Activated CD8-positive, alpha-beta memory T cell treated with anti-CD3 and anti-CD28 coated beads for 1 hour (primary cell): ENCODE measurements at places on chromosomes 2 and 18.

DNA sequence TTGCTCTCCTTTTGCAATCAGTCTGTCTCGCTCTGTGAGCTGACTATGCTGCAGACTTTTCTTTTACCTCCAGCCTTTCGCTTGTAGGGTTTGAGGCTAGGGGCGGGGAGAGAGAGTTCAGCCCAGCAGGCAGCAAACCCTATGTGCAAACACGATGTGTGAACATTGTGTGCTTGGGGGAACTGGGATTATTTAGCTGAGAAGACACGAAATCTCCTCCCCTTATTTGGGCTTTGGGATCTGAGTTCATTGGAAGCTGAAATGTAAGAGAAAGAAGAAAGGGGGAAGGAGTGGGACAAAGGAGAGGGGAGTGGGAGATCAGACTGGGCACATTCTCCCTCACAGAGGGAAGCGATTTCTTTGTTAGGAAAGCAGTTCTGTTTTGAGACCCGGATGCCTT is 189.6 kb upstream of the TNP1 start:
- DNase-seq: no peak

- DNase-seq: no peak
Observed at GRCh38 chr18:61731693-61732376, 161.0 kb downstream of the RNF152 start.

DNA sequence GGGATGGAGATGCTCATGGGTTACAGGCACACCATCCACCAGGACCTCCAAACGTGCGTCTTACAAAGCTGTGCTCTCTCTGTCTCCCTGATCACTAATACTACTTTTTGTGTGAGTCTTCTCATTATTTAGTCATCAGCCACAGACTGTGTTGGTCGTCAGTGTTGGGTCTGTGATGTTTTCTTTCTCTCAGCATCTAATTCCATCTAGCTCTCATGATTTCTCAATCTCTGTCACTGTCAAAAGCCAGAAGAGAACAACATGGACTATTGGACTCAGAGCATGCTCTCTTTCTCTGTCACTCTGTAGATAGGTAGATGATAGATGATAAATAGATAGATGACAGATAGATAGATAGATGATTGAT is 6.0 kb upstream of the ARL4C start:
- DNase-seq: no peak

- DNase-seq: no peak
Observed at GRCh38 chr2:47165001-47165555, 10.0 kb upstream of the STPG4 start.

- DNase-seq: no peak
Observed at GRCh38 chr2:237967463-237967951, 693 bp downstream of the UBE2F start.

GRCh38 chr2:159516241-159516758 is 100.0 kb downstream of the BAZ2B start:
- DNase-seq: no peak

GRCh38 chr2:21270708-21271122 is 146.9 kb downstream of the TDRD15 start:
- no peak for DNase-seq

GRCh38 chr2:183678908-183679307 is 554.7 kb downstream of the NUP35 start:
- DNase-seq: no peak

- no peak for DNase-seq
Observed at GRCh38 chr18:49904871-49905555, 91.7 kb upstream of the ACAA2 start.

DNA sequence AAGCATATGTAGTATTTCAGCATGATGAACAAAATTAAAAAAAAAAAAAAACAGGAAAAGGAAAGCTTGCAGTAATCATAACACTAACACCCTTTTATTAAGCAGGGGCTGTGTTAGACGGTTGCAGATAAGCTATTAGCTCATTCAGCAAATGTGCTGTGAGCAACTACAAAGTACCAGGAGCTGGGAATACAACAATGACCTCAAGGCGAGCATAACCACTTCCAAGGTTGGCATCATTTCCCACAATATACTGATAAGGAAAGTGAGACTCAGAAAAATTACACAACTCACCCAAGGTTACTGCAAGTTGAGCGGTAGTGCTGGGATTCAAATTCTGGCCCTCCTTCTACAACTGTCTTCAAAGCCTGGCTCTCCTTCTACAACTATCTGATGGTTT is 38.2 kb upstream of the ACTR3 start:
- no peak for DNase-seq

- no peak for DNase-seq
Observed at GRCh38 chr2:8119782-8120505, 561.9 kb upstream of the ID2 start.

DNA sequence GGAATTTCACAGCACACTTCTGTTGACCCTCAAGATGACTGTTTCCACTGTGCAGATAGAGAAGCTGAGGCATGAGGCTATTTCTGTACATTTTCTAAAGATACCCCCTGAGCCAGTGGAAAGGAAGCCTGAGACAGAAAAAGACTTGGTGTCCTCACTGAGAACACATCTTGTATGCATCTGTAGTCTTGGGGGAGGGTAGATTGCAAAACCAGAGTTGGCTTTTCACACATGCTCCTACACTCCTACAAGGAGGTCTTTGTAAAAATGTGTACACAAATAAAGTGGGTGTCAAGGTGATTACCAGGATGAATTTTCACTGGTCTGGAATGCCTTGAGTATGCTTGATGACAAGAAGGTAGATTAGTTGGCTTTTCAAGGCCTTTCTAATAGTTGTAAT is 98.0 kb downstream of the KCTD18 start:
- no peak for DNase-seq

- no peak for DNase-seq
Observed at GRCh38 chr2:211128287-211128686, 571.9 kb downstream of the CPS1 start.

DNA sequence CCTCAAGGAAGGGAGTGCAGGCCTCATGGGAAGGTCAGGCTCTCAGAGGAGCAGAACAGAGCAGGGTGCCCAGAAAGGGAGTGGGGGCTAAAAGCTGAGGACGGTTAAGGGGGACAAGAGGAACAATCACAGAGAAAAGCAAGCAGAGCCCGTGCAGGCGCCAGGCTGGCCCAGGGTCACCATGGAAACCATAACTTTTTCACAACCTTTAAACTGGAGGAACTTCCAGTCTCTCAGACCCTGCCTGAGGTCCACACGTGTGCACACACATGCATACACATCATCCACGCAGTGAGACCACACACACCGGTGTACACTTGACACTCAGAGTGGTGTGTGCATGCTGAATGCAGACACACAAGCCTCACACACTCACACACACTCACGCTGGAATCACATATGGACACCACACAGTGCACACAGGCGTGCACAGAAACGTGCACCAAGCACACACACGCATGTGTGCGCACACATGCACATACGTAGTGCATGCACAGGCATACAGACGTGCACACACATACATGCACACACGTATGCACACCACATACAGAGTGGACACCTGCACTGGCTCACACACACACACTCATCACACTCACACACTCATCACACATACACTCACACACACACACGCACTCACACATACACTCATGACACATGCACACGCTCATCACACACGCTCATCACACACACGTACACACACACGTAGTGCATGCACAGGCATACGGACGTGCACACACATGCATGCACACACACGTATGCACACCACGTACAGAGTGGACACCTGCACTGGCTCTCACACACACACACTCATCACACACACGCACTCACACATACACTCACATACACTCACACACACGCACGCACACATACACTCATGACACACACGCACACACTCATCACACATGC is 37.2 kb upstream of the SNED1 start:
- DNase-seq: no peak

DNA sequence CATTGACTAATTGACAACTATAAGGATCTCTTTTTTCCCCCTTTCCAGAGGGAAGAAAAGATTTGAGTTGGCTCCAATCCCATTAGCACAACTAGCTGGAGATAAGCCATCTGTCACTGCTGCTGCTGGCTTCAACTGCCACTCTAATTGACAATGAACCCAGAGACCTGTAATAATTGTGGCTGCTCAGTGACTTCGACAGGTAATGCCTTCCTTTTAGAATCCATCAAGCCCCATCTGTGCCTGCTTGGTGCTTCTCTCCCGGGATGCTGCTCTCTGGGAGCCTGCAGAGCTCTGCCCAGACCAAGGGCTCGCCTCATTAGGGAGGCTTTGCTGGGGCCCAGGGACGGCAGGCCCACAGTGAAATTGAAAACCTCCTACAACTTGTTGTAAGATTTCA is 376.7 kb upstream of the SOX11 start:
- no peak for DNase-seq

- DNase-seq: no peak
Observed at GRCh38 chr2:144747571-144747970, 227.7 kb upstream of the ZEB2 start.

GRCh38 chr2:181307203-181307991 is 149.8 kb upstream of the ITGA4 start:
- no peak for DNase-seq

DNA sequence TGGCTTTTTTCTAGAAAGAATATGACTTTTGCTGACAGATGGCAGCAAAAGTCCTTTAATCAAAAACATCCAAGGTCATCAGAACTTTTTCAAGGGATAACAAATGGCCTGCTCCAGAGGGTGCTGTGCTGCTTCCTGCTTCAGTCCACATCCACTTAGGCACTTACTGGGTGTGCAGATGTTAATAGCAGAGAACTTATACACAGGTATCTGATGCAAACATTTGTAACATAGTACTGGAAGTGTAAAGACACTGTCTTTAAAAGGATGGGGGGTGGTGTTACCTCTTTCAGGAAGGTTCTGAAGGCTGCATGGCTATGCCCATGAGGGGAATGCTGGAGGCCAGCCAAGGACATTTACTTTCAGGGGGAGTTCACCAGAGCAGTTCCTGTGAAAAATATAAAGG is 5.5 kb downstream of the HOXD8 start:
- DNase-seq: no peak

DNA sequence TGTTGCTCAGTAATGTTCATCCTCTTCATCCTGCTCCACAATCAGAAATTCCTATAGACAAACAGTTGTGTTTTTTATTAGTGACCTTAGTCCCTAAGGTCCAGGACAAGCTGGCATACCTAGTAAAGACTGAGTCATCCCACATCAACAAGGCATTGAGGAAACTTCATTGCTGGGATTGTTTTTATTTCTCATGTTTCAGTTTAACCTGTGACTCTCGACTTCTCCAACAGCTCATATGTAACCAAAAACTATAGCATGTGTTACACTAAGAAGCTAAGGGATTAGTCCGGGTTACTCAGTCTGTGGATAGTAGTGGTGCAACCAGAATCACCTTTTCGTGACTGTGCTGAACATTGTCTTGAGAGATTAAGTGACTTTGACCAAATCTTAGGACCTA is 292.1 kb downstream of the RDH14 start:
- DNase-seq: no peak

DNA sequence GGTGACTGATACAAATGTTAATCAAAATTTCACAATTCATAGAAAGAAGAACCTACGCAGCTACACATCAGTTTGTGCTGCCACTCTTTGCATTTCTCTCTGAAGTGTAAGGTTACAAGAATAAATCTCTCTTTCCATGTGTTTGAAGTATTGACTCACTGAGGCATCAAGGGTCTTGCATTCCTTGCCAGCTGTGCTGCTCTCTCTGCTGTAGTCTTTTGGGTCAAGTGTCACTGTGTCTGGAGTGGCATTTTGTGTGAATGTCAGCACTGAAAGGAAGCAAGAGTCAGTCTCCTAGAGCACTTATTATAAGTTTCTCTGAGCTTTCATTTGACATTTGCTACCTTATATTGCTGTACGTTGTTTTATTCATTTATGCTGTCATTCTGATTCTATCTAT is 1696.1 kb upstream of the LRRTM1 start:
- DNase-seq: no peak

DNA sequence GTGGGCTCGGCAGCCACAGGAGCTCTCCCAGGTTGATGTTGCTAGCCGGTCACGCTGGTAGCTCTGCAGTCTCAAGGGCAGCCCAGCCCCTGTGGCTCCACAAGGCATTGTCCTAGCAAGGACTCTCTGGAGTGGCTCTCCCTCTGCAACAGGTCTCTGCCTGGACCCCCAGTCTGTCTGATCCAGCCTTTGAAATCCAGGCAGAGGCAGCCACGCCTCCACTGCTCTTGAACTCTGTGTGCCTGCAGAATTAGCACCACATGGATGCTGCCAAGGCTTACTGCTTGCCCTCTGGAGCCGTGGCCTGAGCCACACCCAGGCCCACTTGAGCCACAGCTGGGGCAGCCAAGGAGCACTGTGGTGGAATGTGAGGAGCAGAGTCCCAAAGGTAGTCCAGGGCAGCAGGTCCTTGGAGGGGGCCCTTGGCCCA is 43.0 kb upstream of the FAHD2A start:
- no peak for DNase-seq

- no peak for DNase-seq
Observed at GRCh38 chr2:46716927-46717326, 198.7 kb downstream of the MCFD2 start.

DNA sequence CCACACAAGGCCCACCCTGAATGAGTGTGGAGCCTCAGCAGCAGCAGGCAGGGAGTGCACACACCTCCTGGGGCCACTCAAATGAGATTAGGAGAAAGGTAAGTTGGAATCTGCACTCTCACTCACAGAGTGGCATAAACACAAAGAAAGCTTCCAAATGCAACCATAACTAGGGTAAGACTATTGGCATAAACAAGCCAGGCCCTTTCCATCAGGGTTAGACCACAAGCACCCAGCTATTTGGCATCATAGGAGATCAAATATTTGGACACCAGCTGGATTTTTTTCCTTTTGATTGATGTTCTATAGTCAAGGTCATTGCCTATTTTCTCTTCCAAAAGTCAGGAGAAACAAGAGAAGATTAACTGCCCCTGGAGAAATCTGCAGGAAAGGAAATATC is 471.5 kb downstream of the TXNL1 start:
- DNase-seq: no peak

DNA sequence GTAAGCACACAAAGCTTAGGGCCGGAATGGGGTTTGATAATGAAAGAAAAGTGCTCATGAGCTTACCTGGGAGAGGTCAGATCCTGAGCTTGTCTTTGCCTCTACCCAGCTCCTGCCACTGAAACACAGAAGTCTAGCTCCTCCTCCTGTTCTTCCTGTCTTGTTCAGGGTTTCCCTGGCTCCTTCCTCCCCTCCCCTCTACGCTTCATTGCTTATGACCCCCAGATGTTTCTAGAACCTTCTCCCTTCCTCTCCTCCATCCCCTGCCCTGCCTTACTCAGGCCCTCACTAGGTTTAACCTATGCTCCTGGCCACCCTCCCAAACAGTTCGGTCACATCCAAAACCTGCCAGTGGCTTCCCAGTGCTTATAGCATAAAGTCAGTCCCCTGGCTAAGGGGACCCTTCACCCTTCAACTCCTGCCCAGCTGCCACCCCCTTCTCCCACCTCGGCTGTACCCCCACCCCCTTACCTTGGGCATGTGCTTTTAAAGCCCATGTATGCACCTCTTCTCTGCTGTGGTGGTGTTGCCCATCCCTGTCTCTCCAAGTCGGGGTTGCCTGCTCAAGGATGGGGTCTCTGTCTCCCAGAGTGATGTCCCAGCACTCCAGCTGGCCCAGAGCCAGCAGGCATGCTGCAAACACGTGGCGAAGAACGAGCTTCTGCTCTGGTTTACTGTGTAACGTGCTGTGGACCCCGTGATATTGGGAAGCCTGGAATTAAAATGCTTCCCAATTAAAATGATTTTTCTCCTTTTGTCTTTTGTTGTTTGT is 233.6 kb downstream of the TPGS2 start:
- no peak for DNase-seq
